ENCODE measurements at places on chromosomes 2 and 18. TPM values are rescaled to one million over a fixed set of nuclear protein-coding genes. Genes with fewer than 3 reads are reported as not detected.

DNA sequence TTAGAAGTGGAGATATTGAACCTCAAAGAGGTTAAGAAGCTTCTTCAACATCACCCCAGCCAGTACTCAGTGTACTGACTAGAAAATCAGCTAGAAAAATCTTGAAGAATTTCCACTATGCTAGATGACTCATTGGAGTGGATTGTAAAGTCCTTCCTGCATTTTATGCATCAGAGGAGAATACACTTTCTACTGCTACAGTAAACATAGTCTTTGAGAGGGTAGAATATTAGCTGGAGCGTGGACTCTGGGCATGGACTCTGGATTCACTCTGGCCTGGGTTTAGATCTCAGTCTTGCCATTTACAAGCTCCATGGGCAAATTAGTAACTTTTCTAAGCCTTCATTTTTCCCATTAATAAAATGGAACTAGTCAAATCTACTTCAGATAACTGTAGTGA lies 215.9 kb downstream of the IRS1 start:
- no peaks in the 10 kb centered on the region for H3K27me3 ChIP-seq
- H3K27ac ChIP-seq = no peak overlapping the region
- no peak for DNase-seq
- H3K4me3 ChIP-seq = no peak overlapping the region

DNA sequence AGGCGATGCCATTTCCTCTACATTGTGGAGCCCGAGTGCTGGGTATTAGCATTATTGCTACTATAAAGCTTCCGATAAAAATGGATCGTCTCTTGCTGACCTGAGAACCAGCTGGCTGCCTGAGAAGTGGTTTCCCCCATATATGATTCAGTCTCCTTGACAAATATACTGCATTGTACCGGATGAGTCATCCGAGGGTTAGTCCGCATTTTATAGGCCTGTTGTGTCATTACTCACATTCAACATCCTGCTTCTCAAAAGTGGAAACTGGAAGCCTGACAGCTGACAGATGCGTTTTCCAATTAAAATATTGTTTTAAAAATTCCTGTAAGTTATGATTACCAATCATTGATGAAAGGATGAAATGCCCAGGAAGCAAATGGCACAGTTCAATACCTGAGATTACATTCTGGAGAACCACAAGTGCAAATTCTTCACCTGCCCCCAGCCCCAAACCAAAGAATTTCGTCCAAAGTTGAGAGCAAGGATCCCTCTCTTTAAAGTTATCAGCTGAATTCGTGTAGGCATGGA lies 65.7 kb downstream of the SPRED2 start:
- H3K27ac ChIP-seq = peak overlapping the region; percentile 54
- no peaks in the 10 kb centered on the region for H3K27me3 ChIP-seq
- H3K4me1 ChIP-seq = peaks cover 22% of the 10 kb centered on the region
- H3K4me3 ChIP-seq = no peak overlapping the region

DNA sequence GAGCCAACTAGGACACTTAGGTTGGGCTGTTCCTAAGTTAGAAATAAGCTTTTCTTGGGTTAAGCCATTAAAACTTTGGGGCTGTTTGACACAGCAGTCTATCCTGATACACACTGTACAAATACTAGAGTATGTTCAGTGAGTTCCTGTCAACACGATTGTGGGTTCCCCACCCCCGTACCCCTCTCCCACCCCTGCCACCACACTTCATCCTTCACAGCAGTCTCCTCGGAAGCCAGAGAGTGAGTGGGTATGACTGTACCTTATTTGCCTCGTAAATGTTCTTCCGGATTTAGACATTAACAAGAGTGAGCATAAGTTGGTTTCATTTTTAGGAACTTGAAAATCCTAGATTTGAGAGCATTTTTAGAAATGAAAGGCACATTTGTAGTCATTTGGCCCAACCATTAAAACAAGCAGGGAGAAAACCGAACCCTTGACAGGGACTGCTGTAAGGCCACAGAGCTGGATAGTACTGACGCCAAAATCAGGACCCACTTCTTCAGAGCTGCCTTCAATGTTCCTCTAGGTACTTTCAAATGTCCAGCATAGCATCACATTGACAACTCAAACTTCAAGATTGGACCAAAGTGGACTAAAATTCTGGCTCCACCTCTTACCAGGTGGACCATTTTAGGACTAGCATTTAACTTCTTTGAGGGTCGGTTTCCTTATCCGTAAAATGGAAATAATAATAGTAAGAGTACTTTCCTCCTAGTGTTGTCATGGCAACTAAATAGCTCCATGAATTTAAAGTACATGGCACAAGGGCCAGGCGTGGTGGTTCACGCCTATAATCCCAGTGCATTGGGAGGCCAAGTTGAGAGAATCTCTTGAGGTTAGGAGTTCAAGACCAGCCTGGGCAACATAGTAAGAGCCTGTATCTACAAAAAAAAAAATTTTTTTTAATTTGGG lies 166.3 kb upstream of the SERTAD2 start:
- H3K4me3 ChIP-seq = no peak overlapping the region
- peaks cover 7% of the 10 kb centered on the region for H3K4me1 ChIP-seq
- no peak for DNase-seq
- H3K36me3 ChIP-seq = no peaks in the 10 kb centered on the region
- no peaks in the 10 kb centered on the region for H3K27me3 ChIP-seq

Gene PSMA8
- total RNA-seq = not detected

Measured in esophagus squamous epithelium (tissue), 5 donors.